CD8-positive, alpha-beta T cell (primary cell): ENCODE measurements at places on chromosomes 4 and X.
A peak's percentile ranks its signal among the peaks of the same experiment; 100 is the strongest.

DNA sequence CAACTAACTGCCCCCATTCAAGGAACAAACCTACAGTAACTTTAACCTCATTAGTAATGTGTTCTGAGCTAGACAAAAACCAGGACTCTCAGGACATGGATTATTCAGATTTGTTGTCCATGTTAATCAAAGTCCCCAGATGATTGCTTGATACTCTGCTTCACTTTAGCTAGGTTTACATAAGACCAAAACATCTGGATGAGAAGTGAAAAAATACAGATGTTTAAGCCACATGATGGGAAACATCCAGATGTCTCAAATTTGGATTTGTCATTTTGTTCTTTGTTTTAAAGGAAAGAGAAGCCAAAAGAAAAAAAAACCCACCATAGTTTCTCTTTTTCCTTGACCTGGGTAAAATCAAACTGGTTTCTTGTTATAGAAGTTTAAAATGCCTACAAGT lies 48.5 kb upstream of the NRK start:
- no peak for DNase-seq

DNA sequence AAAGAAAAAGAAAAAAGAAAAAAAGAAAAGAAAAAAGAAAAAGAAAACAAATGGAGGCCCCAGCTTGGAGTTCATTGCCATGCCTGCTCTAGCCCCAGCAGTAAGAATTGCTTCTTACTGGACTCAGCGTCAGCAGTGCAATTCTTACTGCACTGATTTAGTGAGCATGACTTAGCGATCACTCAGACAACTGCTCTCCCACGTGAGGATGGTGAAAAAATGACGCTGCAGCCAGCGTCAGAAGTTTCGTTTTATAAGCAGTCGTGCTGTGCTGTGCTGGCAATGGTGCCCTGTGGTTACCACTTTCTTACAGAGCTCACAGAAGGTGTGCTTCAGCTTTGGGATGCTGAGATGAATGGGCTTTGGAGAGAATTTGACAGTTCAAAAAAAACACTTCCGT lies 68.3 kb upstream of the DDX3X start:
- no peak for DNase-seq

GRCh38 chrX:76617020-76617419 lies 189.5 kb downstream of the MAGEE1 start:
- no peak for DNase-seq

- DNase-seq: no peak
Observed at GRCh38 chr4:8238515-8239053, 31.0 kb upstream of the HTRA3 start.

DNA sequence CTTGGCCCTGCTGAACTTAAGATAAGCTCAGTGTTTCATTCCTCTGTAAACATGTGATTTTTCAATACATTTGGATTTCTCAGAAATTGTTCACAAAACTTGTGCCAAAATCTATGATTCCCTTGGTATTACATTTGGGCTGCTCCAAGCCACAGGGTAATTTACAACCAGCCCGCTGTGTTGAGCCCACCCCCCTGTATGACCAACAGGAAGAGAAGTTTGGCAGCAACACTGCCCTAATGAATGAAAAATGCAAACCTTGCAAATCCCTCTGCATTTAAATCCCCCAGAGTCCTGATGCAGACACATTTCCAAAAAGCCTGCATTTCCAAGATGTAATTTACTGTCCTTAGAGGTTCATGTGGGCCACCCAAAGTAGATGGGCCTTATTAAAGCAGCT lies 34.1 kb upstream of the GAB1 start:
- DNase-seq: no peak

GRCh38 chrX:15564981-15565579 lies 35.7 kb downstream of the ACE2 start:
- peak; percentile 31 for DNase-seq

DNA sequence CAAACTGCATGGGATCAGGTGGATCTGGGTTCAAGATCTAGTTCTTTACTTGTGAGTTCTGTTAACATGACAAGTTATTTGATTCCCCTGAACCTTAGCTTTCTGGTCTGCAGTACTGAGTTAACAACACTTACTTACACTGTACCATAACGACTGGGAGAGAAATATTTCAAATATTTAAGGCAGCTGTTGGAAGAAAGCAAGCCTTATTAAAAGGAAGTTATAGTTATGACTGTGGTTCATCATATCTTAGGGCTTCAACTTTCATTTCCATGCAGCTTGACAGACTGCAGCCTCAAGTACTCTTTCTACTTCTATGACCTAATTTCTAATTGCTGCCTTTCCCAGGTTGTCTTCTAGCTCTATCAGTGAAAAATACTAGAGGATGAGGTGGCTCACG lies 40.0 kb upstream of the PDGFRA start:
- no peak for DNase-seq

DNA sequence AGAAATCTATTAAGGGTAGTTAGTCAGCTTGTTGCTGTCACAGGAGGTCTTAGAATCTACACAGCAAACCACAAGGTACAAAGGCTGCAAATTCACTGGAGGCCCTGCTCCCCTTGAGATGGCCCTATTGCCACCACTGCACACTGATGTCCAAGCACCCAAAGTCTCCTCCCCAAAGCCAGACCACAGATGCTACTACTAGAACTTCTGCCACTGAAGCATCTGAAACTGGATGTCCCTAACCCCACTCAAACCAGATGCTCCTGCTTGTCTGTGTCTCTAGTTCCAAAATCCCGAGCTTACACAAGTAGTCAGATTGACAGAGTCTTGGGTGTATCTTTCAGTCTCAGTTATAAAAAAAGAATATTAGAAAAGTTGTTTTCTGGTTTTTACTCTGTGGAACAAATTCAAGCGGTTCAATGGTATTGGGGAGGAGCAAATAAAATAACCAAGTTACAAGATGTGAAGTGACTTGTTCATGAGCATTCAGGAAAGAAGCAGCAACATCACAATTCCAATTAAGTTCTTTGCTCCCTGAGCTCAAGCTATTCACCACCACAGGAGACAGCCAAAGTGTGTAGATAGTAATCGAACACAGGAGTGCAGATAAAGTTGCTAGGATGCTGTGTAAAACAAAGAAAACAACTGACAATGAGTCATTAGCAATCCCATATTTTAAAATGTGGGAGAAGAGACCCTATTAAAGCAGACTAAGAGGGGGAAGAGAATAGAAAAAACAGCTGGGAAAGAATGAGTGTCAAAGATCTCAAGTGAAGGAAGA lies 352.3 kb downstream of the PDGFC start:
- no peak for DNase-seq

DNA sequence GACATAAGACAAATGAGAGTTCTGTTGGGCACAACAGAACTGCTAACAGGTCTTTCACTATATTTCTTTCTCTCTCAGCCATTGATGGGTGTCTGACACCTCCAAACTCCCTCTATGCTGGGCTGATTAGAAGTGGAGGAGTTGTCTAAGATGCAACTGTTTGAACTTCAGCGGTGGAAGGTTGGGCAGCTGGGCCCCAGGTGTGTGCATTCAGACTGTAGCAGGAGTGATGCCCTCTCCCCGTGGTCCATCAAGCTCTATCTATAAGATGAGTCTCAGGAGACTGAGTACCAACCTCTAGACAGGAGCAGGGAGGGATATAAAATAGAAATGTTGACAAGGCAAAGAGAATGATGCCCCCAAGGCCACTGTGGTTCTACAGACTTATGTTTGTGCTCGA lies 28.2 kb upstream of the CHRNA9 start:
- DNase-seq: no peak

DNA sequence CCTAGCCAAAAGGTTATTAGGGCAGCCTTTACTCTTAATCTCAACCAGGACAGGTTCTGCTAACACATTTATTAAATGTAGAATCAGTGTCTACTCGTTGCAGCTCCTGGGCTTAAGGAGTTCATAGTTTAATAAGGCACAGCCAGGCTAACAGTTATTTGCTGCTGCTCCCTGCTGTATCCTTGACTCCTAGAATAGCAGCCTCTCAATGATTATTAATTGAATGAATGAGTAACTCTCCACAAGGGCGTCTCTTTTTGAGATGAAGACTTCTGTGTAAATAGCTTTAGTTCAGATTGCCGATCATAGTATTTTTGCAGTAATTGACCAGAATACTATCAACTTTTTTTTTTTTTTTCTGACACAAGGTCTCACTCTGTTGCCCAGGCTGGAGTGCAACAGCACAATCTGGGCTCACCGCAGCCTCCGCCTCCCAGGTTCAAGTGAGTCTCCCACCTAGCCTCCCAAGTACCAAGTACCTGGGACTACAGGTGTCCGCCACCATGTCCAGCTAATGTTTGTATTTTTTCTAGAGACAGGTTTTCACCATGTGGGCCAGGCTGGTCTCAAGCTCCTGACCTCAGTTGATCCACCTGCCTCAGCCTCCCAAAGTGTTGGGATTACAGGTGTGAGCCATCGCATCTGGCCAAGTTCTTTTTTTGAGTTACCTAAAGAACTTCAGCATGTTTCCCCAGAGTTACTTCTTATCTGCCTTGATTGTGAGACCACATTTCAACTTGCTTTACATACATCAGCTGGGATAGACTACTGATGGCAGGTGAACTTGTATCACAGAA lies 2.9 kb downstream of the UGDH start:
- DNase-seq: no peak

- DNase-seq: no peak
Observed at GRCh38 chr4:666822-667544, 7.1 kb downstream of the ATP5ME start.

- no peak for DNase-seq
Observed at GRCh38 chrX:137749246-137749645, 183.3 kb downstream of the ZIC3 start.

DNA sequence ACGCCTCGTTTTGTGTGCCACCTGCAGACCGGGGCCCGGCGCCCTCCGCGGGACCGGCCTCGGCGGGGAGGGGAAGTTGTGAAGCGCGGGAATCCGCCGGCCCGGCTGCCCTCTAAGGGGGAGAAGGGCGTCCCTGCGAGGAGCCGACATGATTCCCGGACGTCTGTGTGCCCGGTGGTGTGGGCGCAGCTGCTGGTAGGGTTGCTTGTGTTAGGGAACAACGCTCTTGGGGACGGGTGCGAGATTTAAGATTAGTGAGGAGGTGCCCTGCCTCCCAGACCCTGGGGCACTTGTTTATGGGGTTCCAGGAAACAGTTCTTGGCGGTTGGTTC lies 627 bp downstream of the CDKN2AIP start:
- no peak for DNase-seq

DNA sequence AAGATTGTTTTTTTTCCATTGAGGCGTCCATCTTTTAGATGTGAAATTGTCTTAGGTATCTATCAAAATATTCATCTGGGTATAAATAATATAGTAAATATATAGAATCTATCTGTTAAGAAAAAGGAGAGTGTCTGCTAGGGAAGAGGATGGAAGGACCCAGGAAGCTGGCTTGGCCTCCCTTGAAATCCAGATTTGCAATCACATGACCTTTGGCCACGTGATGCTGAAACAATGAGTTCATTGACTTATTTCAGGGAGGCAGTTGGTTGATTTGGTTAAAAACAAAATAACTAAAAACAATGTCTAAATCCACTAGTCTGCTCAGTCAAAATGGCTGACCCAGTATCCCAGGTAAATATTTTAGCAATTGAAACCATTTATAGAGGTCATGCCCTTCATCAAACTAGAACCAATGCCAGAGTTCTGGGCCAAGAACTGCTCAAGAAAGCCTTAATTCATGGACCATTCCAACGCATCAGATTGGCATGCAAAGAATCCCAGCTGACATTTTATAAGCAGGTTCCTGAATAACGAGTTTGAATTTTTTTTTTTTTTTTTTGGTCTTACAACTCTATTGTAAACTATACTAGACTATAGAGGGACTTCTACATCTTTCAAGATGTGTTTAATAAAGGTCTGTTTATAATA lies 172.7 kb downstream of the MID1 start:
- no peak for DNase-seq

DNA sequence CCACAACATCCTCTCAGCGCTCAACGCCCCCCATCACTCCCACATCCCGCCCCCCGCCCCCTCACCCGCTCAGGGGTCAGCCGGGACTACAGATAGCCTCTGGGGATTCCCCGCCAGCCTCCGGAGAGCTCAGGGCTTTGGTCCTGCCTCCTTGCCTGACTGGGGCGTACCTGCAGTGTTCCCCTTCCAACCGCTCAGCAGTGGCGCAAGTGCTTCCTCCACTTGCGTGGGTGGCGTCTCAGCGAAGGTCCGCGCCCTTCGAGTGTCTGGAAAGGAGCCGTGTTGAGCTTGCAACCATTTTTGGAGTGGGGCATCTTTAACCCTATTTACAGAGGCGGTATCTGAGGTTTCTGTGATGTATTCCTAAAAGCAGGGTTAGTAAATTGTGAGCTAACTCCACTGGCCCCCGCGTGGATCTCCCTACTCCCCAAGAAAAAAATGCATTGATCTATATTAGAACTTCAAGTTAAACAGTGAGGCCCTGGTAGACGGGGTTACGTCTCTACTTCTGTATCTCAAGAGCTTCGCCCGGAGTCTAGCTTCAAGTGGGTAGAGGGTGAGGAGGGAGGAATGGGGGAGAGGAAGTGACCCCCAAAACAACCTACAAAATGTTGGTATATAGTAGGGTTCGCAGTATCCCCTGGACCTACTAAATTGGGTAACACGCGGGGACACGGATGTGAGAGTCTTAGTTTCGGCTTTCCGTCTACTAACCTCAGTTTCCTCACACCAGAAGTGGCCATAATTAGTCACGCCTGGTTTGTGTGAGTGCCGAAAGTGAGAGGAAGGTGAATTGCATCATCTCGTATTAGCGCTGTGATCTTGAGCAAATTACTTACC lies 16.1 kb downstream of the NKX3-2 start:
- DNase-seq: no peak

- no peak for DNase-seq
Observed at GRCh38 chr4:82515705-82516104, 46.1 kb downstream of the TMEM150C start.

- no peak for DNase-seq
Observed at GRCh38 chr4:125515016-125515415, 200.3 kb downstream of the FAT4 start.

DNA sequence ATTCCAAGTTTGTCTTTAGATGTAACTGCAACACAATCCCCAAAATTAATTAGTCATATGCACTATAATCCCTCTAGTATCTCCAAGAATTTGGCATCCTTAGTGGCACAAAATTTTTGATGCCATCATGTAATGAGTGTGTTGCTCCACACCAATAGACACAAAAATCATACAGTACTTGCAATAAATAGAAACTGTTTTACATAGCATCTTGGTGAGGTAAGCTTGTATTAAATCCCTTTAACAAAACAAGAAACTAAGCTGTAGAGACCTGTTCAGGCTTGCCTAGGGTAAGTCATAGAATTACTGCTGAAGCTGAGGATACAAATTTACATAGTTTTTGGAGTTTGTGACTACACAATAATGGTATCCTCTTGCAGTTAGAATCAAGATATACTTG lies 64.5 kb upstream of the PRSS12 start:
- DNase-seq: no peak

DNA sequence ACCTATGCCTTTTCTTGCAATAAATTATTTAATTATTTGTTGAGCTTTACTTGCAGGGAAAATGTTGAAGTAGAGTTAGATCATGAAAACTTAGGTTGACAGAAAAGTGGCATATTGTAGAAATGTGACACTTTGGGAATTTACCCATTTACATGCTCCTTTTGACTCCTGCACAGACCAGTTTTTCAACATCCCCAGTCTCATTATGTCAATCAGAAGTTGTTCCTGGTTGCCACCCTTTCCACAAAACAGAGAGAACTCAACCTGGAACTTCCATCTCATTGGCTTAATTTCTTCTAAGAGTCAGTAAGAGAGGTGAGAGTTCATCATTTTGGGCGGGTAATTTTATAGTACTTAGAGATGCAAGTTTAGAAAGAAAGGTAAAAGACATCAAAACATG lies 284.6 kb upstream of the ANKRD50 start:
- no peak for DNase-seq
